ENCODE measurements at places on chromosomes 7 and 10.

DNA sequence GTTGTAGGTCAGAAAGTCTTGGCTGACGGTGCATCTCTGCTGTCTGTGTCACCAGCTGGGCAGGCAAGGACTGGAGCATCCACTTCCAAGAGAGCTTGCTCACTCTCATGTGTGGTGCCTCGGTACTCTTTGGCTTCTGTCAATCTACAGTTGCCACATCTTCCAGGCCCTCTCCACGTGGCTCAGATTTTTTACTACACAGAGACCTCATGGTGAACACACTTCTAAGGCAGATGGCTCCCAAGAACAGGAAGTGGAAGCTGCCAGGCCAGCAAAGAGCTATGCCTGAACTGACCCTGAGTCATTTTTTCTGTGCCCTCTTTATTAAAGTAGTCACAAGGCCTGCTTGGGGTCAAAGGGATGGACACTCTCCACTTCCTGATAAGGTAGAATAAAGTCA lies 351.5 kb upstream of the AUTS2 start:
- no peak for DNase-seq

GRCh38 chr10:15369256-15370211 lies 1.6 kb downstream of the FAM171A1 start:
- no peak for DNase-seq

DNA sequence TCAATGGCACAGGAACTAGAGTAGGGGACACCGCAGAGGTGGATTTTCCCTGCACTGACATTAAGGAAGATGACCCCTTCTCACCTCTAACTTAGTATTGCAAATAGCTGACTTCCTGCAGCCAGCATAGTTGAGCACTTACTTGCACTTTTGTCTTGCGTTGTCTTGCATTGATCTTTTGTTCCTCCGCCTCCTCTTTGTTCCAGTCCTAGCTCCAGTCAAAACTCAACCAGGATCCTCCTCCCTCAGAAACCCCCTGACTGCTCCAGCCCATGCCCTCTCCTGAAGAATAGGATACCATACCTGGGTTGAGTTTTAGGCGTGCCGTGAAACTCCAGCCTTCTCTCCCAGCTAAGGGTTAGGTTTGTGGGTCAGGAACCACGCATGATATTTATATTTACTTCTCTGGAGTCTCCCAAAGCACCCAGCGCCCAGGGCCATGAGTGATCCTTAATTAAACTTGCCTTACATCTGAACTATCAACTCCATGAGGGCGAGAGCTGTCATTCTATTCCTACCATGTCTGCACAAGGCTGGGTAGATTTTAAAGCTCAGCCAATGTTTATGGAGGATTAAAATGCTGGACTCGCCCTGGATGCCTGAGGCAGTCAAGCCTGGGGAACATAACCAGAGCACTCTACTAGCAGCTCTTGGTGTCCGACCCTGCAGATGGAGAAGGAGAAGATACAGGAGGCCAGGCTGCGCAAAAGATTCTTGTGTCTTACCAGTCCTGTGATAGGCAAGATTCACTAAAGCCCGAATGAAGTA lies 14.1 kb downstream of the ZNF467 start:
- DNase-seq: no peak

DNA sequence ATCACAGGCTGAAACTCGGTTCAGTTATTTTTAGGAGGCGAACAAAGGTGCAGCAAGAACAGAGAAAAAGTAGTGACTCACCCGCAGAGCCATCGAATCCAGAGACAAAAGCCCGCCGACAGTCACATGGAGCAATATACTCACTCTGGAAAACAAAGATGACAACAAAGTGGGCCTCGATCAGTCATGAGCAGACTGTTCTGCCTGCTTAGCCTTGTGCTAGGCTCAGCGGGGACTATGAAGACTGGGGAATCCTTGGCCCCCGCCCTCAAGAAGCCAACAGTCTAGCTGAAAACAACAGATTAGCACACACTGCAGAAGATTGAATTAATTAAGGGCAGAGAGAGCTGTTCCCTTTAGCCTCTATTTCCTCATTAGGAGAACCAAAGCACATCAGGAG lies 30.4 kb downstream of the XPNPEP1 start:
- no peak for DNase-seq

- no peak for DNase-seq
These were observed 586.6 kb downstream of the PTPRN2 start for GRCh38 chr7:158001003-158001402.

GRCh38 chr7:73906874-73907273 lies 45.9 kb downstream of the TMEM270 start:
- DNase-seq: no peak

DNA sequence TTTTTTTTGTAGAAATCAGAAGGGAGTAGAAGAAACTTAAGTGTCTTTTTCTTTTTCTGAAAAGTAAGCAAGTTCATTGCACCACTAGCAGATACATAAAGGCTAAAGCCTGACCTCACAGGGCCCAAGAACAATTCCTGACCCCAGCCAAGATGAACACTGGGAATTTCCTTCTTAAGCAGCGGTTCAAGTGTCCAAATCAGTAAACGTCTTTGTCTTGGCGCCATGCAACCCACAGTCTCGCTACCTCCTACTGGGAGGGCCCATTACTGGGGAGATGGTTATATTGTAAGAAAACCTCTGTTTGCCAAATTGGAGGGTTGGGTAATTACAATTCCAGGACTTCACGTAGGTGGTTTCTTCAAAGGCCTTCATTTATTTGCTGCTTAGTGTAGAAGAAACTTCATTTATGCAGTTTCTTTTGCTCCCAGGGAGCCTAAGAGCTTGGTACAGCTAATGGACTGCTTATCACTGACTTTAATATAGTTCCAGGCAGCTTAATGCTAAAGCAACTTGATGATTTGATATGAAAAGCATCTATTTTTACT lies 58.3 kb upstream of the ADRB1 start:
- DNase-seq: no peak

- DNase-seq: peak; percentile 30
These were observed 21.6 kb upstream of the LIMK1 start for GRCh38 chr7:74061840-74062539.

- no peak for DNase-seq
These were observed 988 bp upstream of the EN2 start for GRCh38 chr7:155456738-155457543.

DNA sequence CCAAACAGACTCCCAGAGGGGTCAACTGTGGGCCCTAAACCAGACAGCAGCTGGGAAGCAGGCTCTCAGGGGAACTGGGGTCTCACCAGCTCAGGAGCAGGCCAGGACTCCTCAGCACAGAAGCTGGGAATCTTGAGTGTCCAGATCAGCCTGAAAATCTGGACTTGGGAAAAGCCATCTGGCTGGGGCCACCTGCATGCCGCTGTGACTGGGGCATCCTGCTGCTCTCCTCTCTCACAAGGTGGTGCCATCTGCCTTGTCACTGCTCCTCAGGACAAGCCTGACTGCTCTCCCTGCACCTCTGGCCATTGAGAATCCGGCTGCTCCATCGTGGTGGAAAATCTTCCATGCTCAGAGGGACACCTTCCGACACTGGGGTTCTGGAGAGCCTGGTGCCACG lies 141.4 kb downstream of the PLPP4 start:
- DNase-seq: no peak

- DNase-seq: no peak
These were observed 128.5 kb upstream of the TNS3 start for GRCh38 chr7:47710201-47710935.

- DNase-seq: no peak
These were observed 1.3 kb upstream of the HOXA5 start for GRCh38 chr7:27144781-27145164.

- DNase-seq: no peak
These were observed 82.4 kb downstream of the EBF3 start for GRCh38 chr10:129881641-129882040.

DNA sequence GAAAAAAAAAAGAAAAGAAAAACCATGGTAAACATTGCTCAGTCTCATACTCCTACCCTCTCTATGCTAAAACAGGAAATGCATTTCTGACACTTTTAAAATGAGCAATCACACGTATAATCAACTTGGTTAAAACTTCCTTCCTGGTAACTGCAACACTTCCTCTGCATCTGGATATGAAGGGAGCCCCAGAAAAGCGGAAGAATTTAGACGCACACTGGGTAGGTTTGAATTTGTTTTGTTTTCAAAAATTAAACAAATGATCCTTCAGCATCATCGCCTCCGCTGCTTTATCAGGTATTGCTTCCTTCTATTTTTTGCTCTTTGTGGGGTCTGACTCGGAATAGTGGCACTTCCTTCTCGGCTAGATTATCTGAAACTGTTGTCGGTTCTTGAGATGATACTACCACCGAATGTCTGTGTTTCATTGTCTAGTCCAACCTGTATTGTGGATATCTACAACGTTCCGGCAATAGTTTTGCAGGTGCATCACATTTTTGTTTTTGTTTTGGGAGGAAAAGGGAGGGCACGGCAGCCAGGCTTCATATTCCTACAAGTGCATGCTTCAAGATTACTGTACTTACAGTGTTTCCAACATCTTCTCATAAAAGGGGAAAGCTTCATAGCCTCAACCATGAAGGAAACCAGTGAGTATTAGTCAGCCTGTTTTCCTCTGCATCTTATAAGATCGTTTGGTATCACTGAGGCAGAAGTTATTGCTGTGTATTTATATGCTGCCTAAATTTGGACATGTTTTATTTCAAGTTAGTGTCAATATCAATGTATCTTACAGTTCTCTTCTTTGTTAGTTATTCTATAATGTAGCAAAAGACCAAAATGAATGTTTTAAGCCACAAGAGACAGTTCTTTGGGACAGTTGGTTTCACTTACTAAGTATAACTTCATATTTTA lies at the start of gene PIK3CG:
Gene PIK3CG (plus strand): TSS at position 153 of the 912 bp plus-strand sequence. CDS start 2,280 bp downstream, outside the sequence.
- DNase-seq: no peak

DNA sequence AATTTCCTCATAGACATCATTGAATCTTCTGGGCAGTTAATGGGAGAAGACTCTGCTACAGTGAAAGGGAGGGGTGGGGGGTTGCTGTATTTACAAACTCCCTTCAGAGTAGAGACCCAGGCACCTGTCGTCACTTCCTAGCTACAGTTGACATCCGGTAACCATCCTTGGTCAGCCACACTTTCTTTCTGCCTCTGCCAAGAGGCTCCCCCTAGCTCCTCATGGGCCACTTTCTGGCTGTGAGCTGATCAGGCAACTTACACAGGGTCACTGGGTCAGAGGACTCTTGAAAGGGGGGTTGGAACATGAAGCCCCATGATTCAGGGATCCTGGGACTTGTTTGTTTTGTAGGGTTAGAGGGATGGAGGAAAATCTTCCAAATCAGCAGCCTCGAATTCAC lies 1.2 kb downstream of the TECPR1 start:
- DNase-seq: no peak

GRCh38 chr10:89090756-89091445 lies 100.3 kb downstream of the FAS start:
- DNase-seq: no peak

- DNase-seq: no peak
These were observed 165.1 kb downstream of the AHR start for GRCh38 chr7:17463511-17464085.

DNA sequence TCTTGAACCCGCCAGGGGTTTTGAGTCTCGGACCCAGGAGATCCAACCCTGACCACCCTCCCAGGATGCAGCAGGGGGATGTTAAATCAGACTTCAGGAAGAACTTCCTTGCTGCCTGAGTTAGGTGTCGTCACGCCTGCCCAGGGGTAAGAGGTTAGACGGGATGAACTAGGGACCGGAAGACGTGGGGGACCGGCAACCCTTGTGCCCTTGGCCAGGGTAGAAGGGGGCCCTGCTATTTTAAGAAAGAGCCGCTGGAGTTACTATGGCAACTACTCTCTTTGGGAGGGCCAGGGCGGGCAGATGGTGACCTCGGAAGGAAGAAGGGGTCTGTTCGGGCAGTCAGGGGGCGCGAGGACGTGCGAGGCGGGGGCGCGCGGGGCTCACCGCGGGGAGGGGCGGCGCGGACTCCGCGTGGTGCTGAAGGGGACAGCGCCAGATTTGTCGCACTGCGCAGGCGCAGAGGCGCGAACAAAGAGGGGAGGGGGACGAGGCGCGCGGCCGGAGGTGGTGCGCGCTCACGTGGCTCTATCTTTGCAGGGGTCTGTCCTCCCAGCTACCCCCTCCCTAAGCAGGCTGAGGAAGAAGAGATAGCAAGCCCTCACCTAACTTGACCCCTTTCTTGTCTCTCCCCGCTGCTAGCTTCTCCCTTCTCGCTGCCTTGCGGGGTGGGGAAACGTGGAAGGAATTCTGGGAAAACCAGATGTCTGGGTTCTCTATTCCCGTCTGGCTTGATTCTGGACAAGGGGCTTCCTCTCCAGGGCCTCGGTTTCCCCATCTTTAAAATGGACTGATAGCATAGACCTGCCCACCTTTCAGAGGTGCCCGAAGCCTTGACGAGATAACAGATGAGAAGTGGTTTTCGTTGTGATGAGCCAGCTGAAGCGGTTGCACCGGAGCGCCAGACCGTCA lies 940 bp upstream of the PSD start:
- peak; percentile 56 for DNase-seq

DNA sequence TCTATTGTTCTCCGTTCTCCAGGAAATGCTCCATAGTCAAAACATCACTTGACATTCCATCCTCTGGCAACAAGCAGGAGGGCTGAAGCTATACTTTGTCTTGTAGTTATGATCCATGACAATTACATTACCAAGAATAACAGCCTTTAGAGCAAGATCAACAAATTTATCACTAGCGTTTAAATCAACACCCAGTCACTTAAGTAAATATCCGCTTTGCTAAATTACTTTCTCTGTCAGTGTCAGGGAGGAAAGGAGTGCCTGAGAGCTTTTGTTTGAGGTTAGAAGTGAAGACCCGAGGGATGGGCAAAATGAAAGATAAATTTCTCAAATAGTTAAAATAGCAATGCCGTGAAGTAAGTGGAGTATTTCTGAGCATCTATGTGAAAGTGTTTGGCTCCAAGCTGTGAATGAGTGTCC lies 236.1 kb upstream of the BMPER start:
- no peak for DNase-seq

DNA sequence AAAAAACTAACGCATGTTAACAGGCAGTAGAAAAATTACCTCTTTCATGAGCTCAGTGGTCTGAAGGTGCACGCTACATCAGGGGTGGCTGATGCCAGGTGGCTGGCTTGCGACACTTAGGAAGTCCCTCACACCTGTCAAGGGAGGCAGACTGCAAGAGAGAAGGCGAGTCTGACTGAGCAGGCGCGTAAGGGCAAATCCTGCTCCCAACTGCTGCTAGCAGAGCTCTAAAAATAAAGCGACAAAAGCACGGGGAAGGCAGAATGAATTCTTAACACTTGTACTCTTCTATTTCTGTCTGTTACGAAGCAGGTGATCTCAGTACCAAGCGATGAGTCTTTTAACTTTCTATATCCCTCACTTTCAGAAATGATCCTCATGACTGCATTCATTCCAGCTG lies 33.1 kb downstream of the CACNA2D1 start:
- DNase-seq: no peak

GRCh38 chr7:28623863-28624262 lies 211.5 kb downstream of the CREB5 start:
- no peak for DNase-seq

DNA sequence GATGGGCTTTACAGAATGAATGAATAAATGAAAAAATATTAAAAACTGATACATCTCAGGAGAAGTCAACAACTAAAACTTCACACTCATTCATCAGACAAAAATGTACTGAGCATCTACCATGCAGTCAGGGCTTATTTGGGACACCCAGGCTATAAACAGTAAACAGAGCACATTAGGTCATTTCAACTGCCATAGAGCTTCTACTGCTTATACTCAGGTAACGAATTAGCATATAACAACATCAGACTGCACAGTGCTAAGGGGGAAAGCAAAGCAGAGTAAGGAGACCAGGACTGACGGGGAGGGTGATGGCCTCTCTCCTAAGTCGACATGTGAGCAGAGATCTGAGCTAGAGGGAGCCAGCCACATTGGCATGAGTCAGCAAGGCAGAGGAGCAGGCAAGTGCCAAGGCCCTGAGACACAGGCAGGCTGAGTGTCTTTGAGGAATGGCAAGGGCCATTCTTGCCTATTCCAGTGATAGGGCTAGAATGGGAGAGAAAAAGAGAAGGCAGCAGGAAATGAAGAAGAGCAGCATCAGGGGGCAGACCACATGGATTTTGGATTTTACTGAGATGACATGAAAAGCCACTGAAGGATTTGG lies 528.9 kb downstream of the PARD3 start:
- DNase-seq: no peak
